ENCODE measurements at places on chromosomes 6 and 20.

DNA sequence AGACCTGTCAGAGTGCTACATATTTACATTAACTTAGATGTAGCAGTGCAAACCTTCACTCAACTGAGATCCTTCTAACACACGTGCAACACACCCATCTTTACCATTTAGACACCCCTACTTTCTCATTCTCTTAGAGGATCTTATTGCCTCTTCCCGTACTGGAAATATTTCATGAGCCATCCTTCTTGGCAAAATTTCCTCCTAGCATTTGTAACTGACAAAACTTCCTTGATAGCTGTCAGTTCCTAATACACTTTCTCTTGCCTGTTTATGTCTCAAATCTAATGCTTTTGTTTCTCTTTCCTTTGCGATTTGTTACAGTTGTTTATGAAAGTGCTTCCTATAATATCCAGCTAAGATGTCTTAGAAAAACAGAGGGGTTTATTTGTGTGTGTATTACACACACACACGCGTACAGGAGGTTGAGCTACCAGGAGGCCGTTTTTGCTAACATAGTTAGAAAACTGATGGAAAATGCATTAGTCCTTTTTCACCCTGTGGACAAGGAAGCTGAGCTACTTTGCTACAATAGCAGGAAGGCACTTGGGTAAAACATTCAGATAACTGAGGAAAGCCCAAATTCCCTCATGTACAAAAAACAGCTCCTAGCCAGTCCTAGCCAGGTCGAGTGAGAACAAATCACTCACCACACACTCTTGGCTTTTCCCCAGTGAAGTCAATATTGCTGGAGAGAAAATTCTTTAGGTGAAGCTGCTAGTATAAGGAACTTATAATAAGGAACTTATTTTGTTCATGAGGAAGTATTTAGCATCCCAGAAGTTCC, 153.6 kb downstream of the NFATC2 start:
- no peak for DNase-seq

- no peak for DNase-seq
Observed at GRCh38 chr20:41300886-41301285, 16.6 kb downstream of the ZHX3 start.

GRCh38 chr6:142746524-142746923, 198.5 kb downstream of the HIVEP2 start:
- DNase-seq, result no peak

- no peak for DNase-seq
Observed at GRCh38 chr6:151279891-151280290, 40.1 kb downstream of the AKAP12 start.

- no peak for DNase-seq
Observed at GRCh38 chr20:31633339-31633914, 4.3 kb upstream of the COX4I2 start.

GRCh38 chr6:50992232-50992631, 173.6 kb downstream of the TFAP2B start:
- DNase-seq, result no peak

- no peak for DNase-seq
Observed at GRCh38 chr20:5195655-5196054, 68.8 kb downstream of the CDS2 start.
